ENCODE measurements at places on chromosomes 7 and 10.
A peak's percentile ranks its signal among the peaks of the same experiment; 100 is the strongest.

DNA sequence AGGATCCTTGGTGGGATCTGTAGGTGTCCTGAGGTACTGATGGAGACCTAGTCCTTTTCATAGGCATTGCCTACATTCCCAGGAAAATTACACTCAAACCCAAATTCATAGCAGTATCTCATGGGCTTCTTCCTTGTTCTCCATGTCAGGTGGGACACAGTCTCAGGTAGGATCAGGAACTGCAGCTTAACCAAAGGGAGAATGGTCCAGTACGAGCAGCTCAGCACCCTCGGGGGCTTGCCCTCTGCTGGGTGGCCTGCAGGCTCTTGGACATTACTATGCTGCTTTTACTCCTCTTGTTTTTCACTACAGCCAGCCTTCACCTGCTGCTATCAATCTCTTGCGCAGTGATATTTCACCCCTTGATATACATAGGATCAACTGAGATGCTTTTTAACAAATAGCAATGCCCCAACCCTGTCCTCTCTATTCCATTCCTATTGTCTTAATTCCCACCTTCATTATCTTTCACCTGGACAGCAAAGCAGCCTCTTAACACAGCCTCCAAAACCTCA, 28.6 kb downstream of the PLA2G12B start:
- DNase-seq: no peak

GRCh38 chr7:42348631-42349030, 111.6 kb upstream of the GLI3 start:
- no peak for DNase-seq

GRCh38 chr7:139479620-139480019, 3.9 kb downstream of the KLRG2 start:
- DNase-seq: no peak

GRCh38 chr10:73408061-73408460, 5.8 kb downstream of the ANXA7 start:
- no peak for DNase-seq

- no peak for DNase-seq
These were observed 186.2 kb upstream of the PRKCQ start for GRCh38 chr10:6766131-6766801.

- peak; percentile 50 for DNase-seq
These were observed 67.9 kb upstream of the PRKCQ start for GRCh38 chr10:6647811-6648526.

- DNase-seq: no peak
These were observed 25.8 kb downstream of the EMX2 start for GRCh38 chr10:117568334-117568733.

DNA sequence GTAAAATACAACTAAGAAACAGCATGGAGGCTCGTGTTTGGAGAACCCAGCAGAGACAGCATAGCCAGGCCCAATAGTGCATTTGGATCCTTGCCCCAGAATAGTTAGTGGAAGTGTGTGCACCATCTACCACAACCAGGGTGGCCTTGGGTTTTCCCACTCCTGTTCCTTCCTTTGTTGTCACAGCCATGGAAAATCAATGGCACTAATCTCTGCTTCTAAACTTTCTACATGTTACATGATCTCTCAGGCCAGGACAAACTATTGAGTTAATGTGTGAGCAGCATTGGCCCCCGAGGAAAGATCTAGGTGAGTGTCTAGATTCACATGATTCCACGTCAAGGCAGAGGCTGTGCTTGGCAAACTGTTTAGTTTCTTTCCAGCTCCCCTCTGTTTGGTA, 2.0 kb downstream of the CYP3A7 start:
- no peak for DNase-seq

- no peak for DNase-seq
These were observed 258.3 kb downstream of the TCERG1L start for GRCh38 chr10:131053192-131053591.

DNA sequence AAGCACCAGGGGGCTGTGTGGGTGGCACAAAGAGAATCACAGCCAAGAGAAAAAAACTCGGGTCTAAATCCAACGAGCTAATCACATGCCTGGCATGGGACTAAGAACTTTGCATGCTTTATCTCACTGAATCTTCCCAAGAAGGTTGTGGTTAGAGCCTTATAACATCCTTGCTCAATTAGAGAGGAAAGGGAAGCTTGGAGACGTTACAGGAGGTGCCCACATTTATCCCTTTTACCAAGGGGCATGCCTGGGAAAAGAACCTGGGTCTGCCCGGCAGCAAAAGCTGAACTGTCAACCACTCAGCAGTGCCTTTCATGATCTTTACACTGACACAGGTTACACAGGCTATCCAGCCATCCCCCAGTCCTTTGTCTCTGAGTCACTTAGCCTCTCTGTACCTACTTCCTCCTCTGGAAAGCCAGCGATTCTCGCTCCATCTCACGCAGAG, 190.1 kb downstream of the PRPF18 start:
- DNase-seq: no peak

DNA sequence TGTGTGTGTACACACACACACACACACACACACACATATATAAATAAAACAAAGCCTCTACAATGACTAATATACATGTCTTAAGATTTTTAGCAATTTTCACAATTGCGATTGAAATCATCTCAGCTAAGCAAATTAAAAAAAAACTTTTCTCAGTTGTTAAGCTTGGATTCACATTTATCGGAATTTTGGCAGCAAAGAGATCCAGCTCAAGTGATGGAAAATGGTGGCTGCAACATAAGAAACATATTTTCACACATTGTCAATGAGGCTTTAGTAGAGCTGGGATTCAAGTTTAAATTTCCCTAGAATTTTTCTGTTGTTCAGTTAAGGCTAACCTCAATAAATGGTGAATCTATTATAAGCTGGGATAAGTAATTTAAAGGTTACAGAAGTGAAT, 768.6 kb upstream of the SORCS1 start:
- DNase-seq: no peak

DNA sequence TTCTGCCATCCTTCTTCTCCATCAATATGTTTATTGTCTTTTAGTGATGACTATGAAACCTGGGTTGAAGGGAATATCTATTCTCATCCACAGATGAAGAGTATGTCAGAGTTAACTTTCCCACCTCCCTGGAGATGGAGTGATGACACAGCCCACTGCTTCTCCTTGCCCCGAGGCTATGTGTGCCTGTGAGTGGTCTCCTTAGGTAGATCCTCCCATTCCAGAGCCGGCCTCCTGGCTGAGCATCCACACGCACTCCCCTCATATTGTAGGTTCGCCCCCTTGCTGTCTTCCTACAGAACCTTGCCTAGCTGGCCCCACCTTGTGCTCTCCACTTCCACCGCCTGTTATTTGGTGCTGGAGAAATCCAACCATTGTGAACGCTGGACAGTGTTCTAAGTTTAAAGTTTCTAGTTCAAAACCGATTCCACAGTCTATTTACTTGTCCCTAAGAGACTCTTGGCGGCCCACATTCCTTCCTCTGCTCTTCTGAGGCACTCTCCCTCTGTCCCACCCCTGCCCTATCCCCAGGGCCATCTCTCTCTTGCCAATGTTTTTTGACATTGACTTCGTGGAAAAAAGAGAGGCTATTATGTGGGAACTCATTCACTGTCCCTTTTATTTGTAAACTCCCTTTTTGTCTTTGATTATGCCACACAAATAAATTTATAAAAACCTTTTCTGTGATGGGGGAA, 168.0 kb downstream of the ZNF438 start:
- DNase-seq: no peak

- no peak for DNase-seq
These were observed at the start of gene DLG5 for GRCh38 chr10:77926566-77927401. DLG5 (minus strand) TSS chr10:77926755; CDS start chr10:77926520, 235 bp downstream.

- DNase-seq: no peak
These were observed 419.5 kb downstream of the PHTF2 start for GRCh38 chr7:78218051-78218450.

DNA sequence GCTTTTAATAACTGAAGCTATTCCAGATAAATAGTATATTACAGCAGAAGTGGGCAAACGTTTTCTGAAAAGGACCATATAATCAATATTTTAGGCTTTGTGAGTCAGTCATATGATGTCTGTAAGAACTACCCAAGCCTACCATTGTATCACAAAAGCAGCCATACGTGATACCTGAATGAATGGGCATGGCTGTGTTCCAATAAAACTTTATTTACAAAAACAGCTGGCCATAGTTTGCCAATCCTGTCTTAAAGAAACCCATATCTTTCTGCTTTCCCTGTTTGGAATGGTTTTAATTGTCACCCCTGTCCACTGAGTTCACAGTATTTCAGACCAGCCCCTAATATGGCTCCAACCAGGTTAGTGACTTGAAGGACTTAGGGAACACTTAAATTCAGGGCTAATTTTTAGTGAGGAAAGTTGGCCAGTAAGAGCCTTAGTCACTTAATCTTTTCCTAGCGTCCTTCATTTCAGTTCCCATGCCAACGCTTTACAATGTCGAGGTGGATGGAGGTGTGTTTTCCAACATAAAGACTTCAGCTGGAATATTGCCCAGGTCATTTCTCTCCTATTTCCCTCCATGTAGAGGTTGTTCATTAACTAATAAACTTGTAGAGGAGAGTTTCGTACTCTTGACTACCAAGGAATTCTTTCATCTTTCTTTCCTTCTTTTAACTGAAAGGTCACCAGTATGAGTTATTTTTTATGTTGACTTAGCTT, 184.5 kb downstream of the TRIL start:
- no peak for DNase-seq

GRCh38 chr10:49292565-49293207, 6.3 kb upstream of the C10orf71 start:
- no peak for DNase-seq

- DNase-seq: no peak
These were observed 14.6 kb downstream of the ZCWPW1 start for GRCh38 chr7:100413889-100414288.

DNA sequence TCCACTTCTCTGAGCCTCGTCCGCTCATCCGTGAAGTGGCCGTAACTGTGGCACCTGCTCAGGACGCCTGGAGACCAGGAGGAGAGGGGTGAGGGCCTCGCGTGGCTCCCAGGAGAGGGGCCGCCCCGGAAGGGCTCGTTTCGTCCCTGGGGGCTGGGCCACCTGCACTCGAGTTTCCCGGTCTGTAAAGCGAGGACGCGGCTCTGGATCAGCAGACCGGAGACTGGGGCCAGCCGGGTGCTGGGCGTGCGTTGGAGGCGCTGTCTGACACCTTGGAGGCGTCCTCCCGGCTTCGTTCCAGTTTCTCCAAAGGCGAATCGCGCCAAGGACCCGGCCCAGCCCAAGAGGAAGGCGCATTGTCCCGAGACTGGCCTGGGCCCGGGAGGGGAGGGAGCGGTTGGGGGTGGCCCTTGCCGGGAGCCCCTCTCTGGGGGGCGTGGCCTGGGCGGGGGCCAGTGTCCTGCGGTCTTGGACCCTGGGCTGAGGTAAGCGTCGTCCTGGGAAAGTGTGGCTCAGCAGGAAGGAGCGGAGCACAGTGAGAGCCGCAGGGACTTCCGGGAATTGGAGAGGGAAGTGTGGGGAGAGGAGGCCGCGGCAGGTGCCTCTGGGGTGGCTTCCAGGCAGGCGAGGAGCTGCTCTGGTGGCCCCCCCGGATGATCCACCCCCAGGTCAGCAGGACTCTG, 89.6 kb downstream of the FOXL3 start:
- DNase-seq: no peak

GRCh38 chr10:101373063-101373462, 19.1 kb downstream of the BTRC start:
- DNase-seq: no peak

DNA sequence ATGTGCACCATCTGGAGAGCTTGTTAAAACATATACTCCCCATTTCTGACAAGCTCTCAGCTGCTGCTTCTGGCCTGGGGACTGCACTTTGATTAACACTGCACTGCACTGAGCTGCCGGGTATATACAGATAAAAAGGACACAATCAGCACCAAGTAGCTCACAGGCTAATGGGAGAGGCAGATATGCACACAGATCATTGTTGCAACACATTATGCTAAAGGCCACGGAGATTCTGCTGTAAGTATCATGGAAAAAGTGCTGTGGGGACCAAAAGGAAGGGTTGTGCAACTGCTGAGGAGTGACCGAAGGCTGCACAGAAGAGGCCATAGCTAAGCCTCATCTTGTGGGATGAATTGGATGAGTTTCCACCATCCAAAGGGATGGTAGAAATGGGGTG, 455.2 kb downstream of the SORCS3 start:
- DNase-seq: no peak

DNA sequence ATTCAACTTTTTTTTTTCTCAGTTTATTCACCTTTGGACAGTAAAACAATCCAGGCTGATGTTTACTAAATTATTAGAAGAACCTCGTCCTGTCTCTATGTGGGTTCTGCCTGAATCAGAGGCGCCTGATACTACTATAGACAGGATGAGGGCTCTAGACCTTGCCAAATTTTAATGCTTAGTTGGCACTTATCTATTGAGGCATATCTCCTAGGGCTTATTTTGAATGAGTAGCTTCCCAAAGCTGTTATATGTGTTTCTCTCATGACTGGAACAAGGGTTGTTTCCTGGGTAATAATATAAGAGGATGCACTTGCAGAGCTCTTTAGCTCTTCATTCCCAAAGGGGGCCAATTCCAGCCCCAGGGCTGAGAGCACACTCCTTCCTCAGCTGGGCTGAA, 23.6 kb downstream of the HECW1 start:
- DNase-seq: no peak

DNA sequence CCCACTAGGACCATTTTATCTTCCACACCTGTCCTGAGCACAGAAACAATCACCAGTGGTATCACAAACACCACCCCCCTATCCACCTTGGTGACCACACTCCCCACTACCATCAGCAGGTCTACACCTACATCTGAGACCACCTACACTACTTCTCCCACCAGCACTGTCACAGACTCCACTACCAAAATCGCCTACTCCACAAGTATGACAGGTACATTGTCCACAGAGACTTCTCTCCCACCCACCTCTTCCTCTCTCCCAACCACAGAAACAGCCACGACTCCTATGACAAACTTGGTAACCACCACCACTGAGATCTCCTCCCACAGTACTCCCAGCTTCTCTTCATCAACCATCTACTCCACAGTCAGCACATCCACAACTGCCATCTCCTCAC, 3.3 kb downstream of the MUC3A start:
- DNase-seq: no peak

- no peak for DNase-seq
These were observed 120.2 kb upstream of the RAB18 start for GRCh38 chr10:27383595-27384542.

GRCh38 chr7:108525327-108525984, 479 bp downstream of the PNPLA8 start:
- DNase-seq: no peak

DNA sequence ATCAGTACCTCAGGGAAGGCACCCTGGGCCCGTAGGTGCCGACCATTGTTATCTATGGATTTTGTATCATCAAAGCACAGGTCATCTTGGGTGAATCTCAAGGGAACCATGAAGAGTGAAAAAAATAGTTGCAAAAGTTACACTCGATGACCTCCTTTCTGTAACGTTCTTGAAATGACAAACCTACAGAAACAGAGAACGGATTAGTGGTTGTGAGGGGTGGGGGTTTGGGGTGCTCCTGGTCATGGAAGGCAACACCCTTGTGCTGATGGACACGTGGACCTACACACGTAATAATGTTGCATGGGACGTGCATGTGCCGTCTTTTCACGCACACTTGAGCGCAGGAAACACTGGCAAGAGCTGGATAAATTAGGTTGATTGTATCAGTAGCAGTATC, 655.9 kb downstream of the SDK1 start:
- no peak for DNase-seq

Measured in CD4-positive, alpha-beta T cell treated with Interferon gamma for 1 hour (primary cell).